ENCODE measurements at places on chromosomes 5 and 9.

- no peak for DNase-seq
These were observed 18.2 kb downstream of the ATP10B start for GRCh38 chr5:160833806-160834205.

- DNase-seq: no peak
These were observed 159.3 kb downstream of the RGS3 start for GRCh38 chr9:113622600-113623400.

DNA sequence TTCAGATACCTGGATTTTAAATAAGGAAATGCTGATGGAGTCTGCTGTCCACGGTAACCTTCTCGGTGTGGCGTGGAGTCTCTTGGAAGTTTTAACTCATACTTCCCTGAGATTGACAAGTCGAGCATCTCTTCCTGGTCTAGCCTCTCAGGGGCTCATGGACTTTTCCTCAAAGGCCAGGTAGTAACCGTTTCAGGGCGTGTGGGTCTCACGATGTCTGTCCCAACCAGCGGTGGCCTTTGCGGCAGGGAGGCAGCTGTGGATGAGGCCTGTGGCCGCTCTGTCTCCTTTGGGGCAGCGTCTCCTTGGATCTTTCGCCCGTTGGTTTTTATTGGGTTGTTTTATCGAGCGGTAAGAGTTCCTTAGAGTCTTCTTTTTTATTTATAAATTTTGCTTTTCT, 32.8 kb downstream of the CEP72 start:
- no peak for DNase-seq

- no peak for DNase-seq
These were observed 17.1 kb downstream of the TMEM8B start for GRCh38 chr9:35845824-35846771.

DNA sequence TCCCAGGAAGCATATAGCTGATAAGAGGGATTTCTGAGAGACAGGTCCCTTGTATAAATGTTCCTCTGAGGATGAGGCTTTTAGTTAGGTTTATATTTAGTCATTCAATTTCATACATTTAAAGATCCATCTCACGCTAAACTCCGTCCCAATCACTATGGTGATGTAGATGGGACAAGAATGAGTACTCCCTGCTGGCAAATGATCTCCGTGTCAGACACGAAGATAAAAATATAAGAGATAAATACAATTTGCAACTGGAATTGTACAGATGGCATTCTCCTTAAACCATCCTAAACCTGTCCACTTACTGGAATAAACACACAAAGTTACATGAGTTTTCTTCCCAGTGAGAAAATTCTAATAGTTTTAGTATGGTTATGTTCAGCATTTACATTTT, 233.0 kb downstream of the PRR16 start:
- no peak for DNase-seq

DNA sequence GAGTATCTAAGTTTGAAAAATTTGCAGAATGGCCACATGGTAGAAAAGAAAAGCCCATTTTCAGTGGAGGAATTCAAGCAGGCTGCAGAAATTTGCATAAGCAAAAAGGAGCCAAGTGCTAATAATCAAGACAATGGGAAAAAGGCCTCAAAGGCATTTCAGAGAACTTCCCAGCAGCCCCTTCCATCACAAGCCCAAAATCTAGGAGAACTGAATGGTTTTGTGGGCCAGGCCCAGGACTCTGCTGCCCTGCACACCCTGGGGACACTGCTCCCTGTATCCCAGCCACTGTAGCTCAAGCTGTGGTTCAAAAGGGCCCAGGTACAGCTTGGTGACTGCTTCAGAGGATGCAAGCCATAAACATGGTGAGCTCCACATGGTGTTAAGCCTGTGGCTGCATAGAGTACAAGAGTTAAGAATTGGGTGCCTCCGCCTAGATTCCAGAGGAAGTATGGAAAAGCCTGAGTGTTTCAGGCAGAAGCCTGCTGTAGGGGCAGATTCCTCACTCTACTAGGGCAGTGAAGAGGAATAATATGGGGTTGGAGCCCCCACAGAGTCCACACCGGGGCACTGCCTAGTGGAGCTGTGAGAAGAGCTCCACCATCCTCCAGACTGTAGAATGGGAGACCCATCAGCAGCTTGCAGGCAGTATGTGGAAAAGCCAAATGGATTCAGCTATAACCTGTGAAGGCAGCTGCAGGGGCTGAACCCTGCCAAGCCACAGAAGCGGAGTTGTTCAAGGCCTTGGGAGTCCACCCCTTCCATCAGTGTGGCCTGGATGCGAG, 720.7 kb upstream of the CTNND2 start:
- DNase-seq: no peak

DNA sequence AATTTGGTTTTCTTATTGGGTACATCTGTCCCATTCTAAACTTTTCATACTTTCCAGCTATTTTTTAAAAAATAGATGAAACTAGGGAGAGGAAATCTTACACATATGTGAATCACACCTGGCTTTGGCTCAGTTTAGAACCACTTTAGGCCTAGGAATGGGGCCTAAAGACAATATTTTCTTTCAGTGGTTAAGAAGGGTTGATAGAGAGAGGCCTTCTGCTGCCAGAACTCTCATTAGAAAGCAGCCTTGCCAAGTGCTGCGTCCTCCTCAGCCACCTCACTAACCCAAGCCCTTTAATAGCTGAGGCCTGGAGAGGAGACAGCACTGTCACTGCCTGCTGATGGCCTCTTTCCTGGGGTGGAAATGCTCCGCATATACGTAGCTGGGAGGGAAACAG, 167.5 kb downstream of the SAXO1 start:
- no peak for DNase-seq

DNA sequence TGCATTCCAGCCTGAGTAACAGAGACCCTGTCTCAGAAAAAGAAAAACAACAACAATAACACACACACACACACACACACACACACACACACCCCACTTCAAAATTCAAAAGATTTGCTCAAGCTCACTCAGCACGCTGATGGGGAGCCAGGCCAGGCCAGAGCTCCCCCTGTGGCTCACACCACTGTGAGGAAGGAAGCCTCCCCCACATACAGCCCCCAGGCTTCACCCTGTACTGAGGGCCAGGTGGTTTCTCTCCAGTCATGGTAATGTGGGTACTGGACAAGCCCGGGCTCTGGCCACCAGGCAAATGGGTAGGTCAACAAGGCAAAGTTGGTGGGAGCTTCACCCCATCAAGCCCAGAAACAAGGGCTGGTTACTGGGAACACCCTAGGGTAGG, 19.0 kb downstream of the ATOX1 start:
- no peak for DNase-seq

- no peak for DNase-seq
These were observed 826.8 kb downstream of the EFNA5 start for GRCh38 chr5:106843812-106844416.

GRCh38 chr5:14449052-14449661, 132.4 kb upstream of the OTULINL start:
- DNase-seq: no peak

DNA sequence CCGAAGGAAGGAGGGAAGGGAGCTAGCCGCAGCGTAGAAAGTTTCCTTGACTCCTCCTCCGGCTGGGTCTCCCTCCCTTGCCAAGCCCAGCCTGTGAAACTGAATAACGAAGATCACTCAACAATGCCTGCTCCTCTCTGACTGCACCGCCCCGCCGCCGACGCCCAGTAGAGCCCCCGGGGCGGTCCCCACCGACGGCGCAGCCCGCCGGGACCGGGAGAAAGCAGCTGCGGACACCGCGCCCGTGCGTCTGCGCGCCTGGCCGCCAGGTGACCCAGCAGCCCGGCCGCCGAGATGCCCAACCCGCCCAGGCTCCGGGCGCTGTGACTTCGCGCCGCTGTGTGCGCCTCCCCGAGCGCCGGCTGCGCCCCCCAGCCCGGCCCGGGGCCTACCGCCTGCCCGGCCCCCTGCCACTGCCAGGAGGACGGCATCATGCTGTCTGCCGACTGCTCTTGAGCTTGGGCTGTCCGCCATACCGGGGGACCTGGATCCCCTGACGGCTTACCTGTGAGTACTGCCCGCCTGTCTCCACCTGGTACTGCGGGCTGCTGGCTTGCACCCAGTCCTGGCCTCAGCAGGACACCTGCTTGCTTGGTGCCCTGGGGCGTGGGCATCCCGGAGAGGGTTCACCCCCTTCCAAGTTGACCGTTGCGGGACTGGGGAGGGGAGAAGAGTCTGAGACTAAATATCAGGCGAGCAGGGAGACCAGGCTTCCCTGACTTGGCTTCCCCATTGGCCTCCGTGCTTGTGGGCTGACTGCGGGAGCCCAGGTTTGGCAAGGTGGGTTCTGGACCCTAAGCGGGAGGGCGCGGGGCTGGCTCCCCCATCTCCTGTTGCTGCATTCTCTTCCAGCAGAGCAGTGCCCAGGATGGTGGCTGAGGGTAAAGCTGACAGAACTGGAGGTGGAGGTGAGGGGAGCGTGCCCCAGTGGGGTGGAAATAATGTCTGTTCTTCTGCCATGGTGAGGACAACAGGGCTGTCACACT, 26.2 kb upstream of the SPTLC1 start:
- DNase-seq: no peak
